ENCODE measurements at places on chromosomes 3 and 15. TPM values are rescaled to one million over a fixed set of nuclear protein-coding genes. Genes with fewer than 3 reads are reported as not detected.
A peak's percentile ranks its signal among the peaks of the same experiment; 100 is the strongest.

DNA sequence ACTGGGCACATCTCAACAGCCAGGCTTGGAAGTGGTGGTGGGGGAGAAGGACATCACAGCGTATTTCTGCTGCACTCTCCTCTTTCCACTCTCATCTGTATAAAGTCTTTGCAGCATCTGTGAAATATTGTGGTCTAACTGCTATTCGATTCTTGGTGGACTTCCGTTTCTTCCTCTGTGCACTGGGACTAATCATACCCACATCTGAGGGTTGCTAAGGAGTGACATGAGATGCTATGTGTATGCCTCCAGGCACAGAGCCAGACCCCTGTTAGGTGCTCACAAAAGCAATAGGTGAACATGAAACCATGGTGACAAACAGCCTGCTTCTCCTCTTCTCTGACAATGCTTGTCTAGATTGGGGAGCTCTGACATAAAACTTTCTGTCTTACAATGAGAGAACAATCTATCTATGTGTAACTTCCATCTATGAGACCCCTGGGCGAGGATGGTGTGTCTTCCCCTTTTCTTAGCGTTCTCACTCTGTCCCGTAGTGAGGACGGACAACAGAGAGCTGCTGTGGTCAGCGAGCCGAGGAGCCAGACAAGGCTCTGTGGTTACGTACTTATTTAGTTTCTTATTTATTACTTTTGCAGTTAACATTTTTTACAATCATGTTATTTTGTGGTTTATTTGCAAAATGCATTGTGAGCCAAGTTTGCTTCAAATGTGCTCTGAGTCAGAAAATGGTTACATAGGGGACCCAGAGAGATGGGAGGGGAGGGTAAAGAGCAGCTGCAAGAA lies 196.7 kb upstream of the TPRG1 start:
- DNase-seq, result no peak

- DNase-seq, result no peak
These were observed 40.9 kb upstream of the MRPL3 start for GRCh38 chr3:131543714-131544113.

GRCh38 chr3:159825216-159825854 lies 163.3 kb upstream of the IL12A start:
- no peak for DNase-seq

GRCh38 chr3:55963601-55964000 lies 476.5 kb upstream of the WNT5A start:
- DNase-seq, result no peak

- no peak for DNase-seq
These were observed 84.8 kb upstream of the KLHL25 start for GRCh38 chr15:85879334-85880163.

DNA sequence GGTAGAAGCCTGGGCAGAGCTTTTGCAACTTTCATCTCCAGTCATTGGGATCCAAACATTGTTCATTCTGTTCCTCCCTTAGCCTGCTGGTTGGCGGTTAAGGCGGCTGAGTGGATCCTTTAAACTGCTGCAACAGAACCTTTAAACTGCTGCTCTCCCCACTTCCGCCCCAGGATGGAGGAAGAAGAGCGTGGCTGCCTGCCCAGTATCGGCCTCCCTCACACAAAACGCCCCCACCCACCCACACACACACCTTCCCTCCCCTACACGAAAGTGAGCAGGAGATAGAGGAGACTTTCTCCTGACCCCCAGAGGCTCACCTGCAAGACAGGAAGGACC lies 460 bp upstream of the ZMAT3 start:
- peak; percentile 51 for DNase-seq

PLAAT1 gene
- total RNA-seq, result not detected

Data from lower lobe of right lung (tissue), 2 donors.